ENCODE measurements at places on chromosomes 5 and 9.
A peak's percentile ranks its signal among the peaks of the same experiment; 100 is the strongest.

DNA sequence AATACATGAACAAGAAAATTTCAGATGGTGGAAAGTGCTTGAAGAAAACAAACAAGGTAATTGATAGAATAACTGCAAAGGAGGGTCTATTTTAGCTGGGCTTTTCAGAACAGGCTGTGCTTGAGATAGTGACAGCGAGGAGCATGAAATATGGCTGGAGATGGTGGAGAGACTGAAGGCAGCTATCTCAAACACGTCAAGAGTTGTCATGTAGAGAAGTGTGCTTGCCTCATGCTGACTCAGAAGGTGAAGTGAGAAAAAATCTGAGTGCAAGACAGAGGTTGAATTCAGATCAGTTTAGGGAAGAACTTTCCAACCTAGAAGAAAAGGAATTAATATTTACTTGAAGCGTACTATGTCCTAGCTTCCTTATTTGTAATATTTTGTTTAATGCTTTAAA is 115.5 kb upstream of the RANBP3L start:
- DNase-seq: no peak

GRCh38 chr5:142717582-142718215 is 31.8 kb upstream of the FGF1 start:
- DNase-seq: no peak

DNA sequence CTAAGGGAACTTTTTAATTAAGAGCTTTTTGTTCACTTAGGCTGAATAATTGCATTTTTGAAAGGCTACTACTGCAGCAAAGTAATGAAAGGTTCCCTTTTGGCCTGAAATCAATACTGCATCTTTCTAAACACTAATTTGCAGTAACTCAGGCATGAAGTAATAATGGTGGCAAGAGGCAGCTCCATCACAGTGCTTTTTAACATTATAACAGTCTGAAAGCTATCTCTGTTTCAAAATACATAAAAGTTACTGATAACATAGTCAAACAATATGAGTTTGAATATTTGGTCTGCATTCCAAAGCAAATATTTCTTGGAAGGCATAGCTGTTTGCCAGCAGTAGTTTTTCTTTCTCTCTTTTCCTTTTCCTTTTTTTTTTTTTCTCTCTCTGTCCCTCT is 113.4 kb downstream of the FBN2 start:
- DNase-seq: no peak

DNA sequence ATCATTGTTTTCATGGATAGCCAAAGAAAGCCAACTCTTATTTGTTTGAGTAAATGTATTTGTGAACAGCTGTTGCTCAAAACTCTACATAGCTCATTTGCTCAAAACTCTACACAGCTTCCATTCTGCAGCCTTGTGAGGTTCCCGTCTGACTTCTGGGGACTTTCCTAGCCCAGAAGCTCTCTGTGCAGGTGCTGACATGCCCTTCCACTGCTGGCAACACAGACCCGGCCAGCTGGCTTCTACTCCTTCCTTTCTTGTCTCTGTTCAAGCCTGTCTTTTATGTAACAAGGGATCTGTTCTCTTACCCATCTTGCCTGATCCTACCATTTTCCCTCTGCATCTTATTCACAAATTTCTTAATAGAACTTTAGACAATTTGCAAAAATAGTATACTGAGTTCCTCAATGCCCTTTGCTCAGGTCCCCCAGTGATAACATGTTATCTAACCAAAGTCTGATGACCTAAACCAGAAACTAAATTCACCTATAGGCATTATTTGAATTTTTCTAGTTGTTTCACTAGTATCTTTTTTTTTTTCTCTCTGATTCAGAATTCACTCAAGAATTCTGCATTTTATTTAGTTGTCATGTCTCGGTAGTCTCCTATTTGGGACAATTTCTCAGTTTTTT is 556.5 kb upstream of the SEMA6A start:
- no peak for DNase-seq

GRCh38 chr9:36470643-36471290 is 70.7 kb upstream of the RNF38 start:
- no peak for DNase-seq

GRCh38 chr9:137225699-137226331 is 841 bp downstream of the CYSRT1 start:
- no peak for DNase-seq

GRCh38 chr5:156883316-156883875 is 33.3 kb downstream of the PPP1R2B start:
- peak; percentile 49 for DNase-seq

DNA sequence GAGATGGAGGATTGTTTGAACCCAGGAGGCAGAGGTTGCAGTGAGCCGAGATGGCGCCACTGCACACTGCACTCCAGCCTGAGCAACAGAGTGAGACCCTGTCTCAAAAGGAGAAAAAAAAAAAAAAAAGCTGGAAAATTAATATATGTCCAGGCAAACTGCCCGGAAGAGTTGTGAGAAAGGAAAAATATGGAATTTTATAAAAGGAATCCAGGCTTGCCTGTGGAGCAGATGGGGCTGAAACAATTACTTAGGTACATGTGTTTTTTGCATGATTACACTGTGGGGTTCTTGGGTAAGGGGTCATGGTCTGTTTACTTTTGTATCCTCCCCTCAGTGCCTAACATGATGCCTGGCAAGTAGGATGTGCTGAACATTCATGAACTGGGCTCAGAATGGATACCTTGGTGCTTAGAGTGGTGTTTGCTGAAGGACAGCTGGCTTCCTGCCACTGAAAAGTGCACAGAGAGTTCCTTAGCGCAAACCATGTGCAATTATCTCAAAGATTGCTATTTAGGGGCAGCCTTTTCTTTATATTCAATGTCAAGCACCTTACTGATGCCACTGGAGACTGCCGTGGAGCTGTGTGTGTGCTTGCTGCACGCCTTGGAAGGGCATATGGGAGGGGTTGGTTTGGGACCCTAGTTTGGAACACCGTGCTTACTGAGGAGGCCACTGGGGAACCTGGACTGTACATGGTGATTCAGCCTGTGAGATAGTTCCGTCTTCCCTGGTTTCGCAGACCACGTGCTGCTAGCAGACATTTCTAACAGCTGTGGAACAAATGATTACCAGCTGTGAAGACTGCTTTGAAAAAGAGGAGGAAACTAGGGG is 78.4 kb downstream of the MAP1B start:
- no peak for DNase-seq

DNA sequence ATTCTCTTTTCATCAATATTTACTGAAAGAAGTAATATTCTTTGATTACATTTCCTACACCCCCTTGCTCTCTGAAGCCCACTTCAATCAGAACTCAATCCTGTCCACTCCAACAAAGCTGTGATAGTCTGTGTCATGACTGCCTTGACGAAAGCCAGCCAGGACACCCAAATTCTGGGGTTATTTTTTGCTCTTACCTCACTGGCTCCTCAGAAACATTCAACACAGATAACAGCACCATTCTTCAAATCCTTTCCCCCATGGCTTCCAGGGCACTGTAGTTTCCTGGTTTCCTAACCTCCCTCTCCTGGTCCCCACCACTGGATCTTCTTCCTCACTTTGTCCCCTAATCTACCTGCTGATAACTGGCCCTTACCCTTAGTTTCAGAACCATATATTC is 106.1 kb upstream of the FER start:
- no peak for DNase-seq

DNA sequence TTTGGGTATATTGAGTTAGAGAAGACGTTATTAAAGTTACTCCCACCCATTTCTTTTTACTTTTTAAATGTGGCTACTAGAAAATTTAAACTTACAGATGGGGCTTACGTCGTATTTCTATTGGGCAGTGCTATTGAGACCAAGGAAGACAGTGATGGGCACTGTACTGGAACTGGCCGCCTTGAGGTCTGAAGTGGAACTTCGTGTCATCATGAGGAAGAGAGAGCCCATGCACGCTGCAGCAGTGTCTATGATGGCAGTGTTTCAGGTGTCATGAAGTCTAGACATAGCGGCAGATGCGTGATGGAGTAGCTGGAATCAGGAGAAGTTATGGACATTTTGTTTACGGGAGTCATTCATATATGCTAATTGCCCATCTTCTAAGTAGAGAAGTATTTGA is 143.7 kb downstream of the LRRC70 start:
- no peak for DNase-seq

DNA sequence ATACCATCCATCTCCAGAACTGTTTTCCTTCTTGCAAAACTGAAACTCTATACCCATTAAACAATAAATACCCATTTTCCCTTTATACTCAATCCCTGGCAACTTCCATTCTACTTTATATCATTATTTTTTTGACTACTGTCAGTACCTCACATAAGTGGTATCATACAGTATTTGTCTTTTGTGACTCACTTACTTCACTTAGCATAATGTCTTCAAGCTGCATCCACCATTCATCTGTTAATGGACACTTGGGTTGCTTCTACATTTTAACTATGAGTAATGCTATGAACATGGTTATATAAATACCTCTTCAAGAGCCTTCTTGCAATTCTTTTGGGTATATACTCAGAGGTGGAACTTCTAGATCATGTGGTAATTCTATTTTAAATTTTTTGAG is 11.6 kb upstream of the TYRP1 start:
- no peak for DNase-seq

GRCh38 chr5:68154119-68154857 is 61.3 kb upstream of the PIK3R1 start:
- no peak for DNase-seq

DNA sequence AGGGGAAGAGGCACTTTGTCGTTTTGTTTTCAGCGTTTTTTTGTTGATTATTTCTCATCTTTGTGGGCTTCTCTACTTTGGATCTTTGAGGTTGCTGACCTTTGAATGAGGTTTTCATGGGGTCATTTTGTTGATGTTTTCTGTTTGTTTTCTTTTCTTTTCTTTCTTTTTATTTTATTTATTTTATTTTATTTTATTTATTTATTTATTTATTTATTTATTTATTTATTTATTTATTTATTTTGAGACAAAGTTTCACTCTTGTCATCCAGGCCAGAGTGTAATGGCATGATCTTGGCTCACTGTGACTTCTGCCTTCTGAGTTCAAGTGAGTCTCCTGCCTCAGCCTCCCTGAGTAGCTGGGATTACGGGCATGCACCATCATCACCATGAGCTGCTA is 946.7 kb downstream of the TLE4 start:
- no peak for DNase-seq

DNA sequence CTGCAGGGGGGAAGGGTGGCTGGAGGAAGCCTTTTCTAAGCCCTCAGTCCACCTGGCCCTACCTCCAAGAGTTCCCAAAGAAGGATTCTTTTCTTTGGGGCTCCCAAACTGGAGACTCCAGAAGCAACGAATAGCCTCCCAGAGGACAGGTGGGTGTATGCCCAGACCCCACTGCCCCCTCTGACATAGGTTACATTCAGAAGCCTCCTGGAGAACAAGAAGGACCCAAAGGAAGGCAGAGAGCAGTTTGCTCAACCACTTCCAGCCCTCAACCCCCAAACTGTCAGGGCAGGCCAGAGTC is 10.3 kb downstream of the HK3 start:
- DNase-seq: no peak

GRCh38 chr5:77774981-77775789 is 954 bp downstream of the TBCA start:
- no peak for DNase-seq

DNA sequence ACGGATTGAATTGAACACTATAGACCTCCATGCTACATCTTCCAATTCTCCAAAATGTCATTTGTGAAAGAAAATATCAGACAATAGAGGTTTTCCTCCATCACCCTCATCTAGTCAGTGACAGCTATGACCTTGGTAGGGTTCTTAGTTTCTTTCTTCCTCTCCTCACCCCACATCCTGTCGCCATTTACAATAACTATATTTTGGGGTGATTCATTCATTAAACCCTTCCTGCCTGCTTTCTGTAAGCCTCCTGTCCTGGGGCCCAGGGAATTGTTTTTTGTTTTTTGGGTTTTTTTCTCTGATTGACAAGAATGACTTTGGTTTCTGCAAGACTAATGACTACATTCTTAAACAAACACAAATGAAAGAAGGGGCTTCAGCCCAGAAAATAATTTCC is 82.6 kb downstream of the PRELID2 start:
- DNase-seq: no peak

- DNase-seq: no peak
Observed at GRCh38 chr9:2559192-2560152, 62.1 kb upstream of the VLDLR start.

- no peak for DNase-seq
Observed at GRCh38 chr5:39167141-39167971, 52.0 kb downstream of the FYB1 start.

DNA sequence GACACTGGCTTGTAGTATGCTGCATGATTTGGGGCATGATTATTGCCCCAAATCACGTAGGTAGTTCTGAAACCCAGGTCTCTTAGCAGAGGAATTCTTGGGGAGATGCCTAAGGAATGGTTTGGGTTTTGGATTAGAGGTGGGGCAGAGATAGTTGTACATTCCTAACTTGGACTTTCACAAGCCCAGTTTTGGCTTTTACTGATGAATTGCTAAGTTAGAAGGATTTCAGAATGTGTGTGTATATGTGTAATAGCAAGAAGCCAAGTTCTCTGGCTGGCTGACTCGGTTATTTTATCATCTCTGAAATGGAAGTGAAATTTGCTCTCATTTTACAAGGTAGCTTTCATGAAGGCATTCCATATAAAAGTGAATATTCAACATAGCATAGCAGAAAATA is 23.8 kb upstream of the ZNF131 start:
- no peak for DNase-seq

- no peak for DNase-seq
Observed at GRCh38 chr9:91718071-91718470, 232.0 kb downstream of the ROR2 start.

DNA sequence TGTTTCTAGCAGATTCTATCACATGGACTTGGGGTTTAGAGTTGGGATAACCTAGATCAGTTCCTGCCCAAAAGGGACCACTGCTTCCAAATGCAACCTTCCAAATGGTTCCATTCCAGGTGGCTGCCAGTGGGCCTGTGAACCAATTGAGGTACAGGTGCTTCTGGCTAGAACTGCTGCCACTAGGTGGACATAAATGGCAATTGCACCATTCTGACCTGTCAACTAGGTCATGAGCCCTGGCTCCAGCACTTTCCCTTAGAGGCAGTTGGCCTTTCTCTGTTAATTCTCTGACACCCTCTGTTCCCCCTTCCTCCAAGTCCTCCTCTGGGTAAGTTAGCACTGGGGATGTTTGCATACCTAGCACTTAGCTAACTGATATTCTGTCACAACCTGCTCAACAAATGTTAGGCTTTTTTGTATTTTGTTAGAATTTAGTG is 16.6 kb upstream of the HEMGN start:
- no peak for DNase-seq

GRCh38 chr5:73939557-73939956 is 313.6 kb downstream of the ARHGEF28 start:
- DNase-seq: no peak

- DNase-seq: no peak
Observed at GRCh38 chr5:177531209-177531940, 14.6 kb upstream of the DDX41 start.

- no peak for DNase-seq
Observed at GRCh38 chr5:54895816-54896341, 89.5 kb downstream of the ESM1 start.

Measured in NCI-H1436 treated with DMSO at 0.1 percent for 48 hours (cell line).